SHP77 treated with DMSO at 0.1 percent for 48 hours (cell line): ENCODE measurements at places on chromosomes 11 and 22.

DNA sequence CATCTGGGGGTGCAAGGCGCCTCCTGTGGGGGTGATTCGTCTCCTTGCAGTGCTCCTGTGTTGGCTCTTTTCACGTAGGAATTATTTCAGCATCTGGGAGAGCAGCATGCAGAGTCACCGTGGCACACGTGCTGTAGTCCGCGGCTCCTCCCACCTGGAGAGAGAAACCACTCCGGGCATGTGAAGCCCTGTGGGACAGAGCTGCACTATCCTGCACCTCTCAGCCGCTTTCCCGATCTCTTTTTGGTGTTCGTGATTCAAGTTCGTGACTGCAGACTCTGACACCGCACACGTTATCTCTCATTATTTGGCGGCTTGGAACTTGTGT is 394.6 kb downstream of the TBC1D22A start:
- no peak for DNase-seq

DNA sequence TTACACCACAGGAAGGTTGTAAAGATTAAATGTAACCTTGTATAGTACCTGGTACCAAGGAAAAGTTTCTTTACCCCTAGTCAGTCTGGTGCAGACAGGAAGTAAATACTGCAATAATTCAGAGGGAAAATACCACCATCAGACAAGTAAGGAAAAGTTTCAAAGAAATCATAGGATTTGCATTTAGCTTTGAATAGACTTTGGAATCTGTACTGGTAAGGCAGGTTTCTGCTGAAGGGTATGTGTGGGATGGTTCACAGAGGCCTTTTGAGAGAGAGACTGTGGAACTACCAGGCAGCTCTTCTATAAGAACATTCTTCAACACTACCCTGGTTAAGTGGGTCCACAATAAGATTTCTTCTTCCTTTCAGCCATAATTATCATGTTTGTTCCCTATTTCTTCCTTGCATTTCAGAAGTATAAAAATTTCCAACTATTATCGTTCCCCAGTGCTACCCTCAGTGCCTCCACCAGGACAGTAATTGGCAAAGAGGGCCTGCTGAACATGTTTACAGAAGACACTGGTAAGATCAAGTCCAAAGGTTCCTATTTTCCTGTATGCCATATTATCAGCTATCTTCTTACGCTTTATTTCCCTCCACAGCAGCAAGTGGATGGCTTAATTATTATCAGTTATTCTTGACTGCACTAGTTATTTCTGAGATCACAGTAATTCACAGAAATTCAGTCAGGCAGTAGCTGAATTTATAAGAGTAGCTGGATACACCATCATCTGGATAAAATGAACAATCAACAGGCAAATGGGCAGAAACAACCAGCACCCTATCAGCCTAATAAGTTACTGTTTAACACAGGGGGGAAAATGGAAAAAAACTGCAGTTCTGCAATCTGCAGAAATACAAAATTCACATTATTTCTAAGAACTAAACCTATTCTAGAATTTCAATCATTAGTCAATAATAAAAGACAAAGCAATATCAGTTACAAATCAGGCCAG is 48.5 kb downstream of the PITPNB start:
- DNase-seq = no peak

- DNase-seq = peak; percentile 86
Observed at GRCh38 chr22:19974268-19974861, 32.7 kb upstream of the TXNRD2 start.

- no peak for DNase-seq
Observed at GRCh38 chr22:37887584-37888378, 18.3 kb upstream of the MICALL1 start.

DNA sequence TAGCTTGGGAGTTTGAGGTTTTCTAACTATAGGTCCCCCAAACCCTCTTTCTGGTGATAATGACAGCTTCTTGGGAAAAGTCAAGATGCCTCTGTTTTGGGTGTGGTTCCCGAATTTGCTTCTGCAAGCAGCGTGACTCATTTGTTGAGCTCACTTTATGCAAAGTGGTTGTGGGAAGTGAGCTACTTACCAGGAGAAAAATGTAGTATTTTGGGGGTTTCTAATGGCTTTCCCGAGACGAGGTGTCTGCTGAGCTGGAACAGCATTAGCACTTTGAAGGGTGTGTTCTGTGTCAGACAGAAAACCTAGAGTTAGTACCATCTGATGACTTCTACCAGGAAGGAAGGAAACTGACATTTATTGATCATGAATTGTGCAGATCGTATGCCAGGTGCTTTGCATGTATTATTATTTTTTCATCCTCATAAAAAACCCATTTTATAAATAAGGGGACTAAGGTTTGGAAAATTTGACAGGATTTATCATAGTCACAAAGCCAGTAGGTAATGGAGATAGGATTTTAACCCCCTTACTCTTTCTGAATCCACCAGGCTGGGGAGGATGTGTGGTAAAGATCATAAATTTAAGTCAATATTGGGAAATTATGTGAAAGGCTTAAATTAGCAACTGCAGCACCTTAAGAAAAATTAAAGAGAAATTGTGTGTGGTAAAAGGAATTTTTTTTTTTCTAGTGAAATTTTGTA is 108.8 kb upstream of the CD44 start:
- no peak for DNase-seq

- DNase-seq = no peak
Observed at GRCh38 chr11:101583251-101584128, at the start of gene TRPC6. Gene TRPC6, minus strand, starts transcription at chr11:101584007. Its CDS starts 504 bp downstream, at chr11:101583503.

DNA sequence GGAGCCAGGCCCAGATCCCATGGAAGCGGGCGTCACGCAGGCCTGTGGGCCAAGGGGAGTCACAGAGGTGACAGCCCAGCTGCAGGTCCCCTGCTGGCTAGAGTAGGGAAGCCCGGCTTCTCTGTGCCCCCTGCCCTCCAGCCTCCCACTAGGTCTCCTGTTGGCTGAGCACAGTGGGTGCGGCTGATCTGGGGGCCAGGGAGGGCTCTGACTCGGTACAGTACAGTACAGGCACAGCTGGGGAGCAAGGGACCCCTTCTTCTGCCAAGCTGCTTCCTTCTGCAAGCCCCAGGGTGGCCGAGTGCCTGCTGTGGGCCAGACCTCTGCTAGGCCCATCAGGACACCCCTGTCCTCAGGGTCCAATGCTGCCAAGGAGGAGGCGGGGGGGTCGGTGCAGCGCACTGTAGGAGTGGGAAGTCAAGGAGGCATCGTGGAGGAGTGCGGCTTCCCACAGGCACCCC is 10.1 kb downstream of the SUSD2 start:
- DNase-seq = no peak

GRCh38 chr22:25797498-25798290 is 55.7 kb downstream of the MYO18B start:
- no peak for DNase-seq
